ENCODE measurements at places on chromosomes 4 and X.

DNA sequence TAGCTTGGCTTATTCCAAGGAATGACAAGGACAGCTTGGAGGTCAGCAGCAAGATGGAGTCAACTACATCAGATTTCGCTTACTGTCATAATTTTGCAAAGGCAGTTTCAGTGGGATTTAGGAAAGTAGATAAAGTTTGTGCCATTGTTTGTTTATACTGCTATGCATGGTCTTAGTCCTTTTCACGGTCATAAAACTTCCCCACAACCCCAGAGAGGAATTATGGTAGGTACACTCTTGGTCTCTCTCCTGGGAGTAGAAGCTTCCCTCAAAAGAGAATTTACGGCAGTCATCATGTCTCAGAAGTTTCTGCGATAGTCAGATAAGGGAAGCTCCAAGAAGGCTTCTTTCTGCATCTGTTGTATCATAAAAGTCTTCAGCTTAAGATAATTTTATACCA lies 27.9 kb upstream of the HERC6 start:
- DNase-seq: no peak

DNA sequence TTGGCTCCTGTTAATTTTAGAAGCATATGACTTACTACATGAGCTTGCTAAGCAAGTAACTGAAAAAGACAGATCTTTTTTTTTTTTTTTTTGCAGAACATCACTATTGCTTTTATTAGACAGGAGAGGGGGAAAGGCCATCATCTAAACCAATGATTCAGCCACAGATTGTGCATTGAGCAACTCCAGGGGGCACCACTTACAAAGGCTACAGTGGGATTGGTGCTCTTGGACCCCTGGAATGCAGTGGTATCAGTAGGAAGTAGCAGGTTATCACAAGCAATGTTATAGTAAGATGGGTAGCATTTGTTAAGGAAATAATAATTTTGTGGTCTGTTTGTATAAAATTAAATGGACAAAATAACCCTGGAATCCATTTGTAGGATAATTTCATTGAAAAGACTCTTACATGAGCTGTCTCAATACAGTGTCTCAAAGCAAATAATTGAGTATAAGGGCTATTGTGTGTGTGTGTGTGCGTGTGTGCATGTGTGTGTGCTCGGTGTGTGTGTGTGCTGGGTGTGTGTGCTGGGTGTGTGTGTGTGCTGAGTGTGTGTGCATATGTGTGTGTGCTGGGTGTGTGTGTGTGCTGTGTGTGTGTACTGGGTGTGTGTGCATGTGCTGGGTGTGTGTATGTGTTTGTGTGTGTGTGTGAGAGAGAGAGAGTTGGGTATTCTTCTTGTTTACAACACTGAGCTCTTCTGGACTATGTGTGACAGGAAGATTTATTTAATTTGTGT lies 296.3 kb downstream of the PCDH7 start:
- DNase-seq: no peak

- no peak for DNase-seq
Measured at GRCh38 chr4:7009564-7009963, 33.6 kb upstream of the TADA2B start.

DNA sequence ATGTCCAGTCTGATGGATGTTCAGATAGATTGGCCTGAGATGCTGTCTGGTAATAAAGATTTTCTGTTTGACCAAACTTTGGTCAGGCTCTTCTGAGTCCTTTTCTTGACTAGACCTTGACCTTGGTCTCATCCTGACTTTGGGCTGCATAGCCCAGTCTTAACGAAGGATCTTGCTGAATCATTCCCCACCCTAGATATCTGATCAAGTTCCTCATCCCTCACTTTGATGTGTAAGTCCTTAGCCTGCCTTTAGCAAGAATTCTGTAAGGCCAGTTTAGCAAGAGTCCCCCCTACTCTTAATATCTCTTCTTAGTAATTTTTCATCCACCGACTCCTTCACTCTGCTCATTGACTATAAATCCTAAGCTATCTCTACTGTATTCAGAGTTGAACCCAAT lies 244.4 kb upstream of the JADE1 start:
- DNase-seq: no peak

GRCh38 chr4:16111533-16111932 lies 27.7 kb upstream of the PROM1 start:
- no peak for DNase-seq

- no peak for DNase-seq
Measured at GRCh38 chr4:85774000-85774399, 299.1 kb downstream of the ARHGAP24 start.

GRCh38 chr4:7196288-7196651 lies 3.9 kb downstream of the SORCS2 start:
- DNase-seq: no peak

DNA sequence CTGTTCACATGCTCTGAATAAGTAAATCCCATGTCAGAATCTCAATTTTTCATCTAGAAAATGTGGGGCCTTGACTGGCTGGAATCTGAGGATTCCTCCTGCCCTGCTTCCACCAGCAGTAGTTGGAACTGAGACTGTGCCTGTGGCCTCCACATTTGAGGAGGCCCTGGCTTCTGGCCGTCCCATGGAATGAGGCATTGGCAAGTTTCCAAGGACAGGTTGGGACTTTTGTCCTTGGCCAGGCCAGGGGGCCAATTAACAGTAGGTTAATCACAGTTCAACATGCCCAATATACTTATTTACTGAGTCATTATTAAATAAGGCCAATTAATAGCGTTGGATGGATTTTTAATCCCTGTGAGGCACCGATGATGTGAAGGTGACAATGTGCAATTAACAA lies 50.2 kb upstream of the GABRE start:
- no peak for DNase-seq

DNA sequence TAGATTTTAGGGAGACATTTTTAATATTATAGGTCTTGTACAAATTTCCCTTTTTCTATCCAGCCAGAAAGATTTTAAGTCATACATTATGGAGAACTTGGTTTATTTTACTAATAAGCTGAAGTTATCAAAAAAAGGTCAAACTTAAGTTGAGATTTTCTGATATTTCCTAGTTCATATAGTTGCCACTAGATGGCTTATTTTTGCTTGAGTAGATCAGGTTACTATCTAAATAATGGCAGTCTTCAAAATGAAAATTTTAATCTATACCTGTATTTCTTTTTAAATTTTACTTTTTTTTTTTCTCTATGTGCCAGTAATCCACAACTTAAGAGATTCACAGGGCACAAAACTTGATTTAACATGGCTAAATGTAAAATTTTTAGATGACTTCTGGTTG lies 52.3 kb downstream of the USP9X start:
- no peak for DNase-seq

DNA sequence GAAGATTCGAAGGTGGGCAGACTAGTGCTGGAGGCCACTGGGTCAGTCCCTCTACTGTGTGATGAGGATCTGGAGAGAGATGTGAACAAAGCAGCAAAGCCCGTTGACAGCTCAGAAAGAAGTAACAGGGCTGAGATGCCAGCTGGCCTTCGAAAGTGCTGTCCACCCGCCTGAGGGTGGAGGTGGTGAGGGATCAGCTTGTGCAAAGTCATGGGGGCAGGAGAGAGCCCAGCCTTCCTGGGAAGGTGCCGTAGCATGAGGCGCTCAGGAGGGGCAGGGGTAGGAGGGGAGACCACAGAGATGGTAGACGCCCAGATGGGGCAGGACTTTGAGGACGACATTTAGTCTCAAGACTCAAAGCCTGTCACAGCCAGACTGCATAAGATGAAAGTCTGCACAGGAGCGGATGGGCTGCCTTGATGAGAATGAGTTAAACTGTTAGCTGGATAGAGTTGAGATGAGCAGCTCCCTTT lies 19.7 kb downstream of the TBC1D14 start:
- no peak for DNase-seq

DNA sequence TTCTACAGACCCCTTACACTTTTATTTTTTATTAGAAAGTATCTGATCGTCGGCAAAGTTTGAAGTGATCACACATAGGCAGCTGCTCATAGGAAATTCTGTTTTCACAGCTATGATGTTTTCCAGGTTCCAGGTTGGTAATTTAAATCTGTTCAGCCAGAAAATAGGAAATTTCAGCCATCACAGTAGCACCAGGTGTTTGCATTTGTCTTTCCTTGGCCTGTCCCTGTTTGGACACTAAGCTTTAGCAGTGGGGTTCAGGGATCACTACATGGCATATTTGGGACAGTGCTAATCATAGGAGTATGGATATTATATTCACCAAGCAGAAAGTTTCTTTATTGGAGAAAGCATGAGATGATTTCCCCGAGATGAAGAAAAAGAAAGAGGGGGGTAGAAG lies 92.9 kb downstream of the ANK2 start:
- DNase-seq: no peak

GRCh38 chrX:38379088-38379487 lies 26.7 kb downstream of the OTC start:
- DNase-seq: no peak

GRCh38 chr4:30380404-30380998 lies 339.7 kb upstream of the PCDH7 start:
- peak; percentile 19 for DNase-seq

GRCh38 chr4:171880136-171880535 lies 66.9 kb downstream of the GALNTL6 start:
- DNase-seq: no peak

GRCh38 chr4:38919494-38919893 lies 51.9 kb downstream of the FAM114A1 start:
- no peak for DNase-seq

DNA sequence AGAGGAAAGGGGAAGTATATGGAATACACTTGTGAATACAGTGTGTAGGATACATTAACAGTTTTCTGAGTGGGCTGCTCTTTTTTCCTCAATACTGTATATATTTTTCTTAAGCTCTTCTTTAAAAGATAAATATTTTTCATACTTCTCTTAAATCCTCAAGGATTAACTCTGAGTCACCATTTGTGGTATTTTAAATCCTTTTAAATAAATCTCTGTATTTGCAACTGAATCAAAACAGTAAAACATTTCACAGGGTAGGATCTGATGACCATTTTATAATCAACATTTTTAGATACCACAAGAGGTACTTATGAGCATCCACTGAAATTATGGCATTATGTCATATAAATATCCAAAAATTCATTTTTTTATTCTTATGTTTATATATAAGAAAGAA lies 87.6 kb downstream of the GAB1 start:
- no peak for DNase-seq

DNA sequence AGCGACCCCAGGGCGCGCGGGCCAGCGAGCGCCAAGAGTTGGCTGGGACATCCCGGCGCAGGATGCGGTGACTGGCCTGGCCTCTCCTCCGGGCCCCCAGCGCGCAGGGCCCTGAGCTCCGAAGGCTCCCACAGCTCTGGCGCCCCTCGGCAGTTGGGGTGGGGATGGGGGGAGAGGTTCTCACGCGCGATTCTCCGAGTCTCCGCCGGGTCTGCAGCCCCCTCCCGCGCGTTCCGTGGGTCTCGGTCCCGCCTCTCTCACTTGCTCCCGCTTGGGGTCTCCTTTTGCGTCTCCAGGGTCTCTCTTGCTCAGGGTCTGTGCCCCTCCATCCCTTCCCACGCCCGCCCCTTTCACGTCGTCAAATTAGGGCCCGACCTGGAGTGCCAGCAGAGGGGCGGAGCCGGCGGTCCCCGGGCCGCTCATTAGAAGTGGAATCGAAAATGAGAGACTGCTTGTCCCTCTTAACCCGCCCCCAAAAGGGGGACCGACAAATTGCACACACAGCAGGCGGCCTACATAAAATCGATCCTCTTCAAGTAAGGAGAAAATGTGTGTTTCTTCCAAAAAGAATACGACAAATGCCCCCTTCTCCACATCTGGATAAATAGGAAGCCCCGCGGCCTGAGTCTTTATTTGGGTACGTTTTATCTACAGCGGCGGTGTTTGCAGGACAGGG lies 877 bp upstream of the NKX1-1 start:
- DNase-seq: peak; percentile 45

DNA sequence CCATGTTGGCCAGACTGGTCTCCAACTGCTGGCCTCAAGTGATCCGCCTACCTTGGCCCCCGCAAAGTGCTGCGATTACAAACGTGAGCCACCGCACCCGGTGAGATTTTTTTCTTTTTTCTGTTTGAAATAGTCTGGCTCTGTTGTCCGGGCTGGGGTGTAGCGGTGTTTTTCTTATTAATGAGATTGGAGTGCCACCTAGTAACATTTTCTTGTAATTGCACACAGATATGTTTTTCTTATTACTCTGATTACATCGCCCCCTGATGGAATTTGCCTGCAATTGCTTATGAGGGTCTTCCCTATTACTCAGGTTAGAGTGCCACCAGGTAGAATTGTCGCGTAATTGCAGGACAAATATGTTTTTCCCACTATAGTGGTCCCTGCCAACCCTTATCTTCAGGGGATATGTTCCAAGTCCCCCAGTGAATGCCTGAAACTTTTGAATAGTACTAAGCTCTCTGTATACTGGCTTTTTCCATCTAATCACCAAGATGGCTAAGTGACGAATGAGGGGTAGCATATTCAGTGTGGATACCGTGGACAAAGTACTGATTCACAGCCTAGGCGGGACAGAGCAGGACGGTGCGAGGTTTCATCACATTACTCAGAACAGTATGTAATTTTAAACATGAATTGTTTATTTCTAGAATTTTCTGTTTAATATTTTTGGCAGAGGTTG lies 8.6 kb upstream of the PDHA1 start:
- peak; percentile 27 for DNase-seq

DNA sequence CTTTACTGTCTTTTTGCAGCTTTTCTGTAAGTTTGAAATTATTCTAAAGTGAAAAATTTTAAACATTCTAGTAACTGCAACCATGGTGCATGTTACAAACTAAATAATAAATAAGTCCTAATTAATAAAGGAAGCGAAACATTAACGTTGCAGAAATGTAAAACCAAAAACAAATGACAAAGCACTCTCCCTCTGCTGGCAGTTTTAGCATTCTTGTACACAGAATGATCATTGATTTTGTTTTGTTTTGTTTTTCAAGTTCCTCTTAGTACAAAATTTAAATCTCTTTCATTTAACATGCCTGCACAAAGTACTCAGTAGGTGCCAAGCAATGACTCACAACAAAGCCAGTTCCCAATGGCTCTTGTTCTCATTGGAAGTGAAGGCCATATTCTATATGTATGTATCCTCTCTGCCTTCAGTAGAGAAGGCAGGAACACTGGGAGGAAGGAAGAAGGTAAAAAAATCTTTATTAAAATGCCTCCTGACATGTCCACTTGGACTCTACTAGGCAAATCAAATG lies 13.7 kb upstream of the TMSB4X start:
- DNase-seq: no peak

DNA sequence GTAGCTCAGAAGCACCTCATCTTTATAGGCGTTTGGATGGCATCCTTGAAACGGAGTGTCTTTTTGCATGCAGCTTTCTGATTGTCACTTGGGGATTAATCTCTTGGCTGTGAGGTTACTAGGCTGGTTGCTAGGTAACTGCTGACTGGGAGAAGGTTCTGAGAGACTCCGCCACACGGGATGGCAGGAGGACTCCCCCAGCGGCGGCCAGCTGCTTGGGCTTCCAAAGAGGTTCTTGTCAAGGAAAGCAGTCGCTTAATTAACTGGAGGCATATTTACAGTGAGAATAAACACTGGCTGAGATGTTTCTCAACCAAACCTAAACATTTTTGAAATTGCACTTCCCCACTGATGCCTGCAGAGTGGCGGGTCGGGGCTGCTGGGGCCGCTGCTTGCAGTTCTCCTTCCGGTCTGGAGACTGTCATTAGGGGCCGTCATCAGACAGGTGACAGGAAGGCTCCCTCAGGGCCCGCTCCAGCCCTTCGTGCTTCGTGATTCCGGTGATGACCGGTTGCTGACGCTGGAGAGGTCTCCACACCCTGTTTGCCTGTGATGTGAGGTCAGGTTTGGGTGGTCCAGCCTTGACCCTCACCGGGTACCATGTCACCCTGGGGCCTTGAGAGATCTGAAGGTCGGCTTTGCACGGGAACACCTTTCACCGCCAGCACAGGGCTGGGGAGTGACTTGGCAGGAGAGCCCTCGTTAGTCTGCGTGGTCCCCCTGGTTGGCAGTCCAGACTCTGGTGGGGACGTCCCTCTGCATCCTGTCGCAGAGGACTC lies 9.1 kb downstream of the NSG1 start:
- peak; percentile 60 for DNase-seq

Data from GM20000 (cell line).